ENCODE measurements at places on chromosomes 12 and 14. TPM values are rescaled to one million over a fixed set of nuclear protein-coding genes. Genes with fewer than 3 reads are reported as not detected.

The SVOP gene
- total RNA-seq, result 0.15 TPM

The NGB gene
- not detected for total RNA-seq

The VPS29 gene
- 120 TPM for total RNA-seq

The SAMD4A gene
- total RNA-seq, result 31.3 TPM

The TMEM63C gene
- total RNA-seq, result 5.9 TPM

The GALNT4 gene
- 37.2 TPM for total RNA-seq

The KRT72 gene
- not detected for total RNA-seq

- DNase-seq, result no peak
- no peak overlapping the region for H3K4me3 ChIP-seq
- no peaks in the 10 kb centered on the region for H3K36me3 ChIP-seq
- H3K27me3 ChIP-seq, result no peaks in the 10 kb centered on the region
- H3K4me1 ChIP-seq, result no peaks in the 10 kb centered on the region
- no peak overlapping the region for H3K27ac ChIP-seq
Observed at GRCh38 chr12:70379846-70380245, 13.8 kb downstream of the KCNMB4 start.

DNA sequence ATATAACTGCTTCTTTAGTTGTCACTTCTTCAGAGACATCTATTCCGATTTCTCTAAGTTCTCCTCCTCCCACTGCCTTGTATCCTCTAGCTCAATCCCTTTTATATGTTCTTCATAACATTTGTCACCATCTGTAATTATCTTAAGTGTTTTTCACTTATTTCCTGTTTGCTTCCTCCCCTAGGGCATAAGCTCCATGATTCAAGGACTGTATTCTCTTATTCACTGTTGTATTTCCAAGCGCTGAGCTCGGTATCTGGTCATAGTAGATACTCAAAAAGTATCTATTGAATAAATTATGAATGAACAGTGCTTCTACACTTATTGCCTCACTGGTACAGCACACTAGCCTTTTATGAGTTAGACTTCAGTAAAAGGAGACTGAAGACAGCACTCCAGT, 109.0 kb upstream of the TMPO start:
- H3K4me1 ChIP-seq, result no peaks in the 10 kb centered on the region
- H3K27me3 ChIP-seq, result no peaks in the 10 kb centered on the region
- no peaks in the 10 kb centered on the region for H3K36me3 ChIP-seq
- DNase-seq, result no peak

DNA sequence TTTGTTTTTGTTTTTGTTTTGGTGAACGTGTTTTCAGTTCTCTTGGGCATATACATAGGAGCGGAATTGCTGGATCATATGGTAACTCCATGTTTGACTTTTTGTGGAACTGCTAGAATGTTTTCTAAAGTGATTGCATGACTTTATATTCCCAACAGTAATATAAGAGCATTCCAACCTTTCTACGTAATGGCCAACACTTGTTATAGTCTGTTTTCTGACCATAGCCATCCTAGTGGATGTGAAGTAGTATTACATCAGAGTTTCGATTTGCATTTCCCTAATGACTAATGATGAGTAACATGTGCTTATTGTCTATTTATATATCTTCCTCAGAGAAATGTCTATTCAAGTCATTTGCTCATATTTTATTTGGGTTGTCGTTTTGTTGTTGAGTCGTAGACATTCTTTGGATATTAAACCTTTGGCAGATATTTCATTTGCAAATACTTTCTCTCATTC, 268.7 kb downstream of the AEBP2 start:
- no peak overlapping the region for H3K4me3 ChIP-seq
- H3K27ac ChIP-seq, result no peak overlapping the region
- no peaks in the 10 kb centered on the region for H3K4me1 ChIP-seq
- H3K27me3 ChIP-seq, result no peaks in the 10 kb centered on the region
- no peaks in the 10 kb centered on the region for H3K36me3 ChIP-seq
- DNase-seq, result no peak

GRCh38 chr14:95876761-95877538, at the start of gene TUNAR:
TUNAR (plus strand) TSS chr14:95876832.
- H3K4me1 ChIP-seq, result no peaks in the 10 kb centered on the region
- no peak within 1 kb of the TSS for H3K4me3 ChIP-seq
- H3K27ac ChIP-seq, result no peak within 1 kb of the TSS
- H3K27me3 ChIP-seq, result peaks cover 15% of the 10 kb centered on the region
- DNase-seq, result no peak
- H3K36me3 ChIP-seq, result no peaks in the 10 kb centered on the region

- H3K4me3 ChIP-seq, result no peak overlapping the region
- no peaks in the 10 kb centered on the region for H3K27me3 ChIP-seq
- H3K4me1 ChIP-seq, result no peaks in the 10 kb centered on the region
- no peak overlapping the region for H3K27ac ChIP-seq
- no peak for DNase-seq
Observed at GRCh38 chr12:12449533-12450025, 92.7 kb downstream of the BORCS5 start.

GRCh38 chr12:45745861-45746277, 16.4 kb downstream of the ARID2 start:
- H3K27me3 ChIP-seq, result no peaks in the 10 kb centered on the region
- H3K4me1 ChIP-seq, result no peaks in the 10 kb centered on the region
- no peak overlapping the region for H3K4me3 ChIP-seq
- no peak overlapping the region for H3K27ac ChIP-seq

DNA sequence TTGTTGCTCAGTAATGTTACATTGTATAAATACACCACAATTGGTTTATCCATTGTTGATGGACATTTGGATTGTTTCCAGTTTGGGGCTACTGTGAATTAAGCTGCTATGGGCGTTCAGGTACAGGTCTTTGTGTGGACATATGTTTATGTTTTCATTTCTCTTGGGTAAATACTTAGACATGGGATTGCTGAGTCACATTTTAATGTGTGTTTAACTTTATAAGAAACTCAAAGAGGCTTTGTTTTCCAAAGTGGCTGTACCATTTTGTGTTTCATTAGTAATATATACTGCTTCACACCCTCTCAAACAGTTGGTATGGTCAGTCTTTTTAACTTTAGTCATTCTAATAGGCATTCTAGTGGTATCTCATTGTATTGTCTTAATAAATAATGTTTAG, 225.0 kb downstream of the SPTSSA start:
- DNase-seq, result no peak
- H3K27me3 ChIP-seq, result no peaks in the 10 kb centered on the region
- no peak overlapping the region for H3K4me3 ChIP-seq
- H3K4me1 ChIP-seq, result no peaks in the 10 kb centered on the region
- no peaks in the 10 kb centered on the region for H3K36me3 ChIP-seq

DNA sequence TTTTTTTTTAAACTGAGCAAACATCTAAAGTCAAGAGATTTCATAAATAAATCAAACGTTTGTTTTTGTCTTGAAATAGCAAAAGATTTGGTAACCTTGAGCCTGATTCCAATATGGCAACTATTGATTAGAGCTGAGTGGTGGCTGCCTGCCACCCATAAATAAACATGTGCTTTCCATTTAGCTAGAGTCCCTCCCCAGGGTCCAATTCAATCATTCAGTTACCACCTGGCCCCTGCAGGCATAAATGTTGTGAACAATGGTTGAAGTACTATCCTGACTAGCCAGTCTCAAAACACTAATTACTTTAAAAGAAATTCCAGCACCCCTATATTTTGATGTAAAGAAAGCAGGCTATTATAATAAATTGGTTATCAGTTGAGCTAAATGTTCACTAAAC, 129.7 kb upstream of the GRIP1 start:
- no peak for DNase-seq
- no peaks in the 10 kb centered on the region for H3K4me1 ChIP-seq
- no peaks in the 10 kb centered on the region for H3K27me3 ChIP-seq
- H3K27ac ChIP-seq, result no peak overlapping the region
- H3K4me3 ChIP-seq, result no peak overlapping the region
- H3K36me3 ChIP-seq, result no peaks in the 10 kb centered on the region

GRCh38 chr12:51752234-51752889, 96.2 kb downstream of the FIGNL2 start:
- no peak overlapping the region for H3K27ac ChIP-seq
- peak; percentile 44 for DNase-seq
- no peaks in the 10 kb centered on the region for H3K36me3 ChIP-seq
- peaks cover 3% of the 10 kb centered on the region for H3K4me1 ChIP-seq
- H3K4me3 ChIP-seq, result no peak overlapping the region

DNA sequence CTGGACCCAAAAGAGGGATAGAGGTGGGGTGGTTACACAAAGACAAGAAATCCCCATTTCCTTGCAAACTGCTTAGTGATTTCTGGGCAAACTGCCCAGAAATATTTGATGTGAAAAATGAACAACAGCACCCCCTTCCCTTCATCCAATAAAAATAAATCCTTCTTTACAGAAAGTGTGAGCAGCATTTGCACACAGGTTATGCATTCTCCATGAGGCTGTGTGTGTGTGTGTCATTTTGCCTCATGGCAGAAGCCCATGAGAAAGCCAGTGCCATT, 17.2 kb upstream of the NRXN3 start:
- DNase-seq, result no peak
- no peaks in the 10 kb centered on the region for H3K27me3 ChIP-seq
- H3K4me3 ChIP-seq, result no peak overlapping the region

DNA sequence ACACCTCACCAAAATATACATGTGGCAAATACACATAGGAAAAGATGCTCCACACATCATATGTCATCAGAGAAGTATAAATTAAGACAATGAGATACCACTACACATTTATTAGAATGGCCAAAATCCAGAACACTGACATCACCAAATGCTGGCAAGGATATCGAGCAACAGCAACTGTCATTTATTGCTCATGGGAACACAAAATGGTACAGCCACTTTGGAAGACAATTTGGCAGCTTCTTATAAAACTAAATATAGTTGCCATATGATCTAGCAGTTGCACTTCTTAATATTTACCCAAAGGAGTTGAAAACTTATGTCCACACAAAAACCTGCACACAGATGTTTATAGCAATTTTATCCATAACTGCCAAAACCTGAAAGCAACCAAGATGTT, 7.0 kb upstream of the KCNK13 start:
- no peak overlapping the region for H3K4me3 ChIP-seq
- no peak for DNase-seq
- no peaks in the 10 kb centered on the region for H3K36me3 ChIP-seq
- no peaks in the 10 kb centered on the region for H3K27me3 ChIP-seq

DNA sequence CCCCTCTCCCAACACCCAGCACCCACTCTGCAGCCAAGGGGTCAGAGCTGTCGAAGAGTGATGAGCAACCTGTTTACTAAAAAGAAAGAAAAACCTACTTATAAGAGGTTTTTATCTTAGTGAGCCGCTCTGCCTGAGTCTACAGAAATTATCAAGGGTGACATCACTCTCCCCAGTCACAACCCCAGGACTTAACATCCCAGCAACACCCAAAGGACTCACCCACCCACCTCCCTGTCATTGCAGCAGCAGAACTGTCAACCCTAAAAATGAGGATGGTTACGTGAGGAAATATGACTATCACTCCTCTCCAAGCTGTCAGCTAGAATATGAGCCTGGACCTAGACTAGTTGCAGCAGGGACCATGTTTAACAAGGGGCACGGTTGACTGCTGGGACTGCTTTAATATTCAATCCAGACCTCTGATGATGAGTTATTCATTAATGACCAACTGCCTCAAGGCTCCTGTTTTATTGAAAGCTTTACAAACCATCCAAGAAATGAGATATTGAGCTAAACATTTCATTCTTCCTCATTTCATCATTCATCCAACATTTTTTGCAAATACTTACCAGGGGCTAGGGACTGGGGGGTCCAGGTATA, 53.9 kb upstream of the FICD start:
- DNase-seq, result no peak
- no peak overlapping the region for H3K4me3 ChIP-seq
- H3K27ac ChIP-seq, result no peak overlapping the region
- H3K36me3 ChIP-seq, result no peaks in the 10 kb centered on the region
- no peaks in the 10 kb centered on the region for H3K4me1 ChIP-seq
- H3K27me3 ChIP-seq, result no peaks in the 10 kb centered on the region

DNA sequence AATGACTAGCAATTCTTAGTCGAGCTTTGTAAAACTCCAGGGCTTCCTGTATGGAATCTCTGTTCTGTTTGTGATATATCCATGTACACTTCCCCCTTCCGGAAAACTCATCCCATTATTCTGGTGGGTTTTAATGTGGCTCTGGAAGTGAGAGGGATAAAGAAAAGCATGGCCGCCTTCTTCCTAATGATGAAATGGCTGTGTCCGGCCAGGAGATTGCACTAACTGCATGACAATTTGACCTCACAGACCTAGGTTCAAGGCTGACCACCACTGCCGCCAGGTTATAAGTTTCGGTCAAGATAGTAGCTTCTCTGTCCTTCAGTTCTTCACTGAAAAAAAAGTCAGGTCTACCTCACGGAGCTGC, 41.0 kb upstream of the NPAS3 start:
- H3K27me3 ChIP-seq, result no peaks in the 10 kb centered on the region
- H3K36me3 ChIP-seq, result no peaks in the 10 kb centered on the region
- peak overlapping the region; percentile 36 for H3K4me3 ChIP-seq
- no peaks in the 10 kb centered on the region for H3K4me1 ChIP-seq
- DNase-seq, result no peak
- peak overlapping the region; percentile 16 for H3K27ac ChIP-seq

GRCh38 chr12:115466076-115466475, 782.1 kb upstream of the TBX3 start:
- no peak overlapping the region for H3K4me3 ChIP-seq
- H3K27me3 ChIP-seq, result no peaks in the 10 kb centered on the region
- no peaks in the 10 kb centered on the region for H3K36me3 ChIP-seq
- H3K27ac ChIP-seq, result no peak overlapping the region
- DNase-seq, result no peak
- H3K4me1 ChIP-seq, result no peaks in the 10 kb centered on the region

GRCh38 chr14:101480747-101481530, 80.4 kb upstream of the DIO3 start:
- H3K4me3 ChIP-seq, result no peak overlapping the region
- H3K27me3 ChIP-seq, result no peaks in the 10 kb centered on the region
- DNase-seq, result peak; percentile 20
- H3K27ac ChIP-seq, result peak overlapping the region; percentile 15
- no peaks in the 10 kb centered on the region for H3K36me3 ChIP-seq
- H3K4me1 ChIP-seq, result peaks cover 5% of the 10 kb centered on the region

DNA sequence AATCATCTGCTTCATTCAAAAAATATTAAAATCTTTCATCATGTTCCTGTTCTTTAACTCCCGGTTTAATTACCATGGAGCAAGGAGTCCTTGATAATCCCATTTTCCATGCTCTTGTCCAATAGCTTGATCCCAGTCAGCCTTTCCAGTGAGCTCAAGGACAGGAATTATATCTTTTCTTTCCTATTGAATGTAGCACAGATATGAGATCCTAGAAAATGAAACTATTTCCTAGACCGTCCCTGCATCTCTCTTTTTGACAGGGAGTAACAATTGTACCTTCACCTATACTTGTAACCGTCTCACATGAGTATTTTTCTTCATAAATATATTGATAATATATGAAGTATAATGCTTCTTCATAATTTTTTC, 35.6 kb downstream of the PIK3C2G start:
- no peaks in the 10 kb centered on the region for H3K27me3 ChIP-seq
- no peak for DNase-seq
- no peak overlapping the region for H3K4me3 ChIP-seq
- H3K36me3 ChIP-seq, result no peaks in the 10 kb centered on the region
- no peaks in the 10 kb centered on the region for H3K4me1 ChIP-seq
- no peak overlapping the region for H3K27ac ChIP-seq
